ENCODE measurements at places on chromosomes 5 and 9.

DNA sequence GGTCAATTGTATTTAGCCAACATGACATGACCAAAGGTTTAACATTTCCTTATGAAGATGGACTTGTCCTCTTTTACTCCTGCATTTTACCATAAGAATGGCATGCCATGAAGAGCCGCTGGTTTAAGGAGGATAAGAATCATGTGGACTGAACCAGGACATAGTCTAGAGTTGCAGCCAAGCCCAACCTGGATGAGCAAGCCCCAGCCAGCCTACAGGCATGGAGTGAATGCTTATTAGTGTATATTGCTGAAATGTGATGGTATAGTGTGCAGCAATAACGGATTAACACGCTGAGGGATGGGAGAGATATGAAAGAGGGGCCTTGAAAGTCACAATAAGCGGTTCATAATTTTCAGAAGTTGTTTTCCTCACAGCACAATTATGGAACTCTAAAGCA lies 523.2 kb downstream of the NTRK2 start:
- no peak for DNase-seq

GRCh38 chr5:128252756-128253155 lies 169.2 kb downstream of the SLC12A2 start:
- DNase-seq = no peak

DNA sequence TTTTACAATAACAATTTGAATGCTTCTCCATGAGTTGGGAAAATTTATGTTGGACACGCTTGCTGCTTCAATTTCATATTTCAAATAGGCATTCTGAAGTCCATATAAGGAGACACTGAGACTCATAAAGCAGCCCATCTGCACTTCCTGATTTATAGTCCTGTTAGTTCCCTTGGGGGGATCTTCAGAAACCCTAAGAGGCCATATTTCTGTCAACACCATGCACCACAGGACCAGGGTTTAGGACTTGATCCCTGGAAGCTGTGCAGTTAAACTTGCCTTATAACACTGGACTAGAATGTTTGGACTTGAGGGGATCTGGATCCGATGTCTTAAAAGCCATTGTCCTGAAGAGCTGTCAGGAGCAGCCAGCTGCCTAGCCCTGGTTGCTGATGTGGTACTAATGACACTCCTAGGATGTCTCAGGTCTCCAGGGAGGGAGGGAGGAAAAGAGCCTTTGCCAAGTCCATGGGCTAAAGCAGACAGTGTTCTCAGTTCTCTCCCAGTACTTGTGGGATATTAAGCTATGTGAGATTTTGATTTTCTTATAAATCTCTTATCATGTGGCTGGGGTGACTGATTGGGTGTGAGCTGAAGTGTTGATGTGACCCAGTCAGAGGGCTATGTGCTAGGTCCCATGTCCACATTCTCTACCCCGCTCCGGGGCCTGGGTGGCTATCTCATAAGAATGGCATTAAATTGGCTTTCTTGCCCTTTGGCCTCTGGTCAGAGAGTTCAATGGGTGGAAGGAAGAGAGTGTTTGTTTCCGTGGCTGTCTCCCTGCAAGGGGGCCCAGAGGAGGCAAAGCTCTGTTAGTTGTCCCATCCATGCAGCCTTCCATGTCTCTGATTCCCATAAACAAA lies 399.8 kb downstream of the OSTF1 start:
- no peak for DNase-seq

GRCh38 chr5:3009605-3010004 lies 258.1 kb upstream of the IRX2 start:
- DNase-seq = no peak

DNA sequence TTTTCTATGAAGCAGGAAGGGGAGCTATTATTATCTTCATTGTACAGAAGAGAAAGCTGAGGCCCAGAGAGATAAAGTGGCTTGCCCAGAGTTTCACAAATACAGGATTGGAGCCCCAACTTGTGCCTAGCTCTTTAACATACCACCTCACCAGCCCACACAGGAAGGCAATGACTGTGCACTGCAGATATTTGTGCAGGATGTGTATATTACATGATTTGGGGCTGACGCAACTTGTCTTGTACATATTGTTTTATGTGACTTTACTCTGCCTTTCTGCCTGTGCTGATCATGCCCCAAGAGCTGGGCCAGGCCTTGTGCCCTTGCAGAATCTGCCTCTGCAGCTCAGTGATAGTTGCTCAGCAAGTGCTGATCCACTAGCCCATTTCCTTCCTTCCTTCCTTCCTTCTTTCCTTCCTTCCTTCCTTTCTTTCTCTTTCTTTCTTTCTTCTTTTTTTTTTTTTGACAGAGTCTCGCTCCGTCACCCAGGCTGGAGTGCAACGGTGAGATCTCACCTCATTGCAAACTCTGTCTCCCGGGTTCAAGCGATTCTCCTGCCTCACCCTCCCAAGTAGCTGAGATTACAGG lies 106.6 kb upstream of the TBCA start:
- DNase-seq = no peak

DNA sequence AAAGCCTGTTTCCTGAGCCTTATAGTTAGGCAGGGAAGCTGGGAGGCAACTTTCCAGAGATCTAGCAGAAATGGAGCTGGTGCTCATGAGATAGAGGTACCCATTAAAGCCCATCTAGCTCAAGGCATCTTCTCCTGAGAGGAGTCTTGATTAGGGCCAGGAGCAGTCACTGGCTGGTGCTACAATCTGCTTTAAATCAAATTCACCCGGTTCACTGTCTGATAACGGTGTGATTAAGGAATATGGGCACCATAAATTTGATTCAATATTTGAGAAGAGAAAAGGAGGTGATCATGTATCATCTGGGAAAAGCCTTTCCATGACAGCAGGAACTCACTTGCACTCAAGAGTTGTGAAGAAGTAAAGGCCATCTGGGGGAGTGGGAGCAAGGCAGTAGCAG lies 23.9 kb upstream of the NR5A1 start:
- DNase-seq = no peak

- no peak for DNase-seq
Measured at GRCh38 chr5:123819386-123819785, 307.4 kb downstream of the CSNK1G3 start.

GRCh38 chr9:79489261-79490000 lies 82.3 kb upstream of the TLE4 start:
- no peak for DNase-seq

- DNase-seq = no peak
Measured at GRCh38 chr9:6440405-6440804, 27.4 kb downstream of the UHRF2 start.

GRCh38 chr5:43141211-43141610 lies 20.5 kb downstream of the ZNF131 start:
- no peak for DNase-seq

DNA sequence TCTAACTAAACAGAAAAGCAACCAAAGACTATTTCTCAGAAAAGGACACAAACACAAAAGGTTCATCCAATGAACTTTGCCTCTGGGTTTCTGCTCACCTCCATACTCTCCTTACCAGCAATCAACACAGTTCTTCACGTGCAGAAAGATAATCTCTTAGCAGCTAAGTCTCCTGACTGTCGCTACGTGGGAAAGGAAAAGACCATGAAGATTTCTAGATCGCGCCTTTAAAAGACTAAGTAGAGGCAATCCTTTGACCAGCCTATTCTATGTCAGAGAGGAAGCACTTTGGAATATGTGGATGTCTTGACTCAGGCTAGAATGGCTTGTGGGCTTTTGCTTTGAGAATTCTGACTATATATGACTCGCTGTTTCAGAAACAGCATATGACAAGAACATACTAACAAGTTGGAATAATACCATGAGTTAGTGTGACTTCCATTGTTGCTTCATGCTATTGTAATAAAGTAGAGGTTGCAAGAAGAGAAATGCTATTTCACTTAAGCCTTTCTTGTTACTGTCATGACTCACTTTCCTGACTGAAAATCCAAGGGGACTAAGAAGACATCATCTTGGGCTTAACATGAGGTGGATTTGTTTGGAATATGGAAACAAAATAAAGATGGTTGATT lies 339.5 kb upstream of the RFX3 start:
- DNase-seq = no peak

DNA sequence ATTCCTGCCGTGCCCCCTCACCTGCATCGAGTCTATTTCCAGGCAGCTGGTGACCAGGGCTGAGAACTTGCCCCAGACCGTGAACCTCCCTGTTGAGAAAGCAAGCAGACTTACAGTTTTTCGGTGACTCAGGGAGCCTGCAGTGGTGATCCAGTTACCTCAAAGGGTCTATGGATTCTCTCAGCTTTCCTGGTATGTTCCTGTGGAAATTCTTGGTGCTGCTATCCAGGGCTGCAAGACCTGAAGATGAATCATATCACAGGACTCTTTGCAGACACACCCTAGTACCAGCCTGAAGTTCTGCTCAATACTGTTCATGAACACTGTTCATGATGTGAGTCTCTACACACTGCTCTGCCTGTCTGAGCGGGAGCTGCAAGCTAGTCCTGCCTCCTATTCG lies 154.7 kb downstream of the WDR70 start:
- no peak for DNase-seq

DNA sequence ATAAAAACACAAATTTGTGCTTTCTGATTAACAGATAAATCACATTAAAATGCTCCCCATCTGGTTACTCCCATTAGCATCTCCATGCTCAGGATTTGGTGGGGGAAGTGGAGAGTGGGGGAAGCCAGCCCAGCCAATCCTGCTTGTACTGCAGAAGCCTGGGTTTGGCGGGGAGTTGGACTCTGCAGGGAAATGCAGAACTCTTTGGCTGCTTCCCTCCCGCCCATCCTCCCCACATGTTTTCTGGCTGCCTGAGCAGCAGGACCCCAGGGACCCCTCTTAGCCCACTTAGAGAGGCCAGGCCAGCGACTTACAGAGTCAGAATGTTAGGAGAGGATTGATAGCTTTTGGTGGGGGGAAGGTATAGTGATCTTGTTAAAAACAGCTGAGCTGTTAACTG lies 59.5 kb upstream of the FOXI1 start:
- DNase-seq = no peak

- DNase-seq = no peak
Measured at GRCh38 chr5:136529081-136529480, 163.7 kb upstream of the TRPC7 start.

- no peak for DNase-seq
Measured at GRCh38 chr5:60520451-60521227, 179.3 kb downstream of the DEPDC1B start.

DNA sequence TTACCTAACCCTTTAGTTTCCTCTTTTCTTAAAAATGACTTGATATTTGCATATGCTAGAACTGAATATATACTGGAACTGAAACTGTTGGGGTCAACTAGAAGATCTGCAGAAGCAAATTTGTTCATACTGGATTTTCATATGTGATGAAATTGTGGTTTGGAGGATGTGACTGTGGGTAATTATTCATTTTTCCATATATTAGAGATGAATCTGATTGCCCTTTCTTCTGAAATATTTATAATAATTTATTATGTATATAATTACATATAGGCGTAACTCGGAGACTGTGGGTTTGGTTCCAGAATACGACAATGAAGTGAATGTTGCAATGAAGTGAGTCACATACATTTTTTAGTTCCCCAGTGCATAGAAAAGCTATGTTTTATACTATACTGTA lies 149.1 kb downstream of the ATP10B start:
- no peak for DNase-seq

DNA sequence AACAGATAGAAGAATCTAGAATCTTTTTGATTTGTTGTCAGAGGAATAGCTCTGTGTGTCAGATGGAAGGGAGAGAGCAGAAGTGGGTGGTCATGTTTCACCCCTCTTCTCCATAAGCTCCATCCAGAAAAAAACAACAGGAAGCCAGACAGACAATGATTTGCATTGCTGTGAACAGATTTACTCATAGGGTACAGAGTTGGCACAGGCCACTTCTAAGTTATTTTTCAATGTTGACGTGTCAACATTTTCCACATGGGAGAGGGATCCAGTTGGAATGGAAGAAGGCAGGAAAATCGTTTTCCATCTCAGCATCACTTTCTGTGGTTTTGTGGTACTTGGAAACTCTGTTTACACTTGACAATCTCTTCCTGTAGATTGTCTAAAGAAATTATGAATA lies 86.7 kb downstream of the INSYN2B start:
- DNase-seq = no peak

- DNase-seq = no peak
Measured at GRCh38 chr5:94153736-94154450, 412.5 kb upstream of the POU5F2 start.

GRCh38 chr9:6218099-6218502 lies 2.5 kb downstream of the IL33 start:
- DNase-seq = no peak

- DNase-seq = no peak
Measured at GRCh38 chr9:16591092-16591491, 279.4 kb downstream of the BNC2 start.

GRCh38 chr9:137505421-137506140 lies 44.6 kb downstream of the PNPLA7 start:
- DNase-seq = no peak

- no peak for DNase-seq
Measured at GRCh38 chr9:126777733-126778132, 27.1 kb upstream of the ZBTB43 start.

- no peak for DNase-seq
Measured at GRCh38 chr5:93289942-93290341, 291.1 kb downstream of the NR2F1-AS1 start.

DNA sequence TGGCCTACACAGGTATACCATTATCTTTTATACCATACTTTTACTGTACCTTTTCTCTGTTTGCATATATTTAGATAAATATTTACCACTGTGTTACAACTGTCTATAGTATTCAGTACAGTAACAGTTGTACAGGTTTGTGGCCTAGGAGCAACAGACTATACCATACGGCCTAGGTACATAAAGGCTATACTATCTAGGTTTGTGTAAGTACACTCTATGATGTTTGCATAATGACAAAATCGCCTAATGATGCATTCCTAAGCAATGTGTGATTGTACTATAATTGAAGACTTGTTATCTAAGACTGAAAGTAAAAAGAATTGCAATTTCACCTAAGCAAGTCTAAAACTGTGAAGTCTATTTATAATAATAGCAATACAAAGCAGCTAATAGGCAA lies 3.9 kb downstream of the C9orf72 start:
- DNase-seq = no peak

DNA sequence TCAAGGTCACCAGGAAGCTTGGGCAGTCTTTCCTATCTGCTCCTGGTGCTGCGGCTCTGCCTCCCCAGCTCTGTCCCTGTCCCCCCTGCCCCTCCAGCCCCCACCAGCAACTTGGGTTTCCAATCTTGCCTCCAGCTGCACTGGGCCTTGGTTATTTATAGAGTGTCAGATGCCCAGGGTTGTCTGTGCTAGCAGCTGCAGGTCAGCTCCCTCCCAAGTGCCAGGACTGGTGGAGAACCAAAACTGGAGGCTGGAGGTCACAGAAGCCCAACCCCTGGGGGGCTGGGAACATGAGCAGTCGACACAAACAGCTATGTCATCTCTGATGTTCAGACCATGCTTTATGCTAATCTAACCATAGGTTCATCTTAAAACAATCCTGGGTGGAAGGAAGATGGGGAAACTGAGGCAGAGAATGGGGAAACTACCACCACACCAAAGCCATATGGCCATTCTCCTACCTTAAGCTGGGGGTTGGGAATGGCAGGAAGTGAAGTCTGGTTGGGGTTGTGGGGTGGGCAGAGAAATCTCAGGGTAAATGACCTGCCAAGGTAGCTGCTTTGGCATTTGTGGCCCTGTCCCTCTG lies 1.7 kb downstream of the TPM2 start:
- no peak for DNase-seq
